ENCODE measurements at places on chromosomes 1 and 21. TPM values are rescaled to one million over a fixed set of nuclear protein-coding genes. Genes with fewer than 3 reads are reported as not detected.

DNA sequence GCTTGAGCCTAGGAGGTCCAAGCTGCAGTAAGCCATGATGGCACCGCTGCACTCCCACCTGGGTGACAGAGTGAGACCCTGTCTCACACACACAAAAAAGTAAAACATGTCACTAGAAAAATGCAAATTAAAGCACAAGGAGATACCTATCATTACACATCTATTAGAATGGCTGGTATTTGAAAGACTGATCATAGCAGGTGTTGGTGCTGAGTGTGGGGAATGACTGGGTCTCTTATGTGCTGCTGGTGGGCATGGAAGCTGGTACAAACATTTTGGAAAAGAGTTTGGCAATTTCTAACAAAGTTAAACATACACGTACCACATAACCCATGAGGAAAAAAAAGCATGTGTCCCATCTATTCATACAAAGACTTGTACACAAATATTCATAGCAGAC lies 142.1 kb upstream of the ZBTB40 start:
- H3K27ac ChIP-seq, result no peak overlapping the region
- H3K36me3 ChIP-seq, result no peaks in the 10 kb centered on the region
- no peak for DNase-seq
- H3K4me1 ChIP-seq, result no peaks in the 10 kb centered on the region

- no peaks in the 10 kb centered on the region for H3K36me3 ChIP-seq
- H3K4me3 ChIP-seq, result no peak overlapping the region
- H3K27ac ChIP-seq, result no peak overlapping the region
- no peaks in the 10 kb centered on the region for H3K27me3 ChIP-seq
- DNase-seq, result no peak
These were observed 47.4 kb downstream of the ALG6 start for GRCh38 chr1:63414691-63415365.

- H3K36me3 ChIP-seq, result no peaks in the 10 kb centered on the region
- peak overlapping the region; percentile 91 for H3K27ac ChIP-seq
- peak overlapping the region; percentile 88 for H3K4me3 ChIP-seq
- no peak for DNase-seq
- peaks cover 26% of the 10 kb centered on the region for H3K4me1 ChIP-seq
- no peaks in the 10 kb centered on the region for H3K27me3 ChIP-seq
These were observed 1.4 kb upstream of the FDPS start for GRCh38 chr1:155307247-155307740.

IGFN1 gene
- 4.3 TPM for total RNA-seq

TTLL10 gene
- 4.0 TPM for total RNA-seq

SPSB1 gene
- total RNA-seq, result 33.8 TPM

- peak; percentile 55 for DNase-seq
- no peak overlapping the region for H3K4me3 ChIP-seq
- H3K27me3 ChIP-seq, result no peaks in the 10 kb centered on the region
- H3K36me3 ChIP-seq, result no peaks in the 10 kb centered on the region
These were observed 44.1 kb upstream of the SLC25A33 start for GRCh38 chr1:9494936-9495758.

PTPN14 gene
- total RNA-seq, result 59.2 TPM

Data from PC-9 (cell line).